ENCODE measurements at places on chromosomes 16 and 17.

GRCh38 chr17:38341035-38341721 is 2.6 kb downstream of the GPR179 start:
- no peak for DNase-seq

DNA sequence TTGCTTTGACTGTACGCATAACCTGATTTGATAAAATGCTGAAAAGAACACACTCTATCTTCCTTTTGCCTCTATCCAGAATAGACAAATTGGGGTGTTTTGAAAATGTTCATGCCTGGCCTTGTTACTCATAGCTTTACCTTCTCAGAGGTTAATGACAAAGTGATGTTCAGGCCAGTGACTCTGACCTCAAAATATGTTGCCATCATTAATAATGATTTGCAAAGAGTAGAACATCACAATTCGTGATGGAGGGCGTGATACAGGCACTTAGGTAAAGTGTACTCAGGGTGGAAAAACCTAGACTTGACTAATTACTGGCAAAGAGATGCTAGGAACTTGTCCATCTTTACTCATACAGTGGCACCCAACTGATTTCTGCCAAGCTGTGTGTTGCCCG is 656.6 kb upstream of the SOX9 start:
- DNase-seq: no peak

GRCh38 chr17:34098699-34099098 is 156.4 kb upstream of the CCL2 start:
- DNase-seq: no peak

DNA sequence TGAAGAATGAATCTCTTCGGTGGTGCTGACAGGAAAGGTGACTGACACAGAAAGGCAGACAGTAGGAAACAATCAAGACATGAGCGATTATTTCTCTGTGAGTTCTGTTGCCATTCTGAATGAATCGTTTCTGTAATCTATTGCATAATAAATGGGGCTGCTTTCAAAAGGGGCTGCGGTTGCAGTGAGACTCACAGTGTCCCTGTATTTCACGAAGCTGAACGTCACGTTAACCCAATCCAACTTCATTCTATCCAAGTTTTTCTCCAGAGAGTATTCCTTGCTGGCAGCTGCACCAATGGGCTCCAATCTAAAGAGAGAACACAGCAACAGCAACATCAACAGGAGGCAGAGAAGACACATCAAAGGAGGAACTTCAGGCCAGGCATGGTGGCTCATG is 75.4 kb downstream of the DNAH3 start:
- no peak for DNase-seq

GRCh38 chr17:8140065-8141029 is 11.9 kb downstream of the PER1 start:
- no peak for DNase-seq

DNA sequence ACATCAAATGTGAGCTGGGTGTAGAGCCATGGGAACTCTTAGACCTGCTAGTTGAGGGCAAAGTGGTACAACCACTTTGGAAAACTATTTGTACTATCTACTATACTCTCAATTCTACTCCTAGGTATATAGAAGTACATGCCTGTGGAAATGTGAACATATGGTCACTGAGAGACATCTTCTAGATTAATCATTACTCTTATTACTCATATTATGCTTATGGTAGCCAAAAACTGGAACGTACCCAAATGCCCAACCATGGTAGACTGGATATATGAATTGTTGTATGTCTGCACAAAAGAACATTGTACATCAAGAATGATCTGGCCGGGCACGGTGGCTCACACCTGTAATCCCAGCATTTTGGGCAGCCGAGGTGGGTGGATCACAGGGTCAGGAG is 2.7 kb downstream of the WDR45B start:
- DNase-seq: no peak

- DNase-seq: no peak
These were observed 199.8 kb downstream of the CYLD start for GRCh38 chr16:50941681-50942080.

DNA sequence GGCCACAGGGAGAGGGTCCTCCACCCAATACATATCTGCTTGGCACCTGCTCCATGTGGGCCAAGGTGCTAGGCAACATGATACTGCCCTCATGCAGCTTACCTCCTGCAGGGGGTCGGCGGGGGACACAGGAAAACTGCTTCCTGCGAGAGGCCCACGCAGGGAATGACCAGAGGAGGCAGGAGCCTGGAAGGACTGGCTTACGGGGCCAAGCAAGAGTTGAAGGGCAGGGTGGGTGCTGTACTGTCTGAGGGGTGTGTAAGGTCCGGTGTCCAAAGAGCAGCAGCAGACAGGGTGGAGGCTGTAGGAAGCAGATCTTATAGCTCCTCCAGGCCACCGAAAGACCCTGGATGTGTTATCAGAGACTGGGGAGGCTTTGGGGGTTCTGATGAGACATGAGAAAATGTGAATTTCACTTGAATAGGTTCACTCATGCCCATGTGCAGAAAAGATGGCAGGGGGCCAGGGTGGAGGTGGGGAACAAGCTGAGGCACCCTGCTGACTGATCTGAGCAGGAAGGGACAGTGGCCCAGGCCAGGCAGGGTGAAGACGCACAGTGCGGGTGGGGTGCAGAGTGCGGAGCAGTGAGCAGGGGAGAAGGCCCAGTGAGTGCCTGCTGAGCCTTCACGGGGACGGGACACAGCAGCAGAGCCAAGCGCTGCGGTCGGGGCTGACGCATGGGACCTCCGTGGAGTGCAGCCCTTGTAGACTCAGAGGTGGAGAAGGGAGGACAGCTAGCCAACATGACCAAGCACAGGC is 8.3 kb downstream of the FLCN start:
- DNase-seq: no peak

- DNase-seq: no peak
These were observed 64.1 kb downstream of the TIMM22 start for GRCh38 chr17:1060991-1061390.
